ENCODE measurements at places on chromosomes 12 and 14.
A peak's percentile ranks its signal among the peaks of the same experiment; 100 is the strongest.

DNA sequence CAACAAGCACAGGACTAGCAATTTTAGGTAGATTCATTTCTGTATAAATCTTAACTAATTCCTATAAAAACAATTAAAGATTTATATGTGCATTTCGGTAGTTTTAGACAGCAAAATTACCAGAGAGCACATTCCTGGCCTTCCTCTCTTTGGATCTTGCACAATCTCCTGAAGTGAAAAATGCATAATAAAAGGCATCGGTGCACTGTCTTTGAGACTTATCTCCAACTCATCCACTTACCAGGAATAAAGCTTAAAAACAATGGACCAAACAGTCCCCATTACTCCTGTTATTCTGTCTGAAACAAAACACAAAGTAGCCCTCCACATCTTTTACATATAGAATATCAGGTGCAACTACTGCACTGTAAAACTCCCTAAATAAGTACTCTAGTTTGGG lies 69.3 kb downstream of the HECTD1 start:
- H3K36me3 ChIP-seq: no peaks in the 10 kb centered on the region
- no peak overlapping the region for H3K27ac ChIP-seq
- DNase-seq: no peak
- H3K4me1 ChIP-seq: no peaks in the 10 kb centered on the region

DNA sequence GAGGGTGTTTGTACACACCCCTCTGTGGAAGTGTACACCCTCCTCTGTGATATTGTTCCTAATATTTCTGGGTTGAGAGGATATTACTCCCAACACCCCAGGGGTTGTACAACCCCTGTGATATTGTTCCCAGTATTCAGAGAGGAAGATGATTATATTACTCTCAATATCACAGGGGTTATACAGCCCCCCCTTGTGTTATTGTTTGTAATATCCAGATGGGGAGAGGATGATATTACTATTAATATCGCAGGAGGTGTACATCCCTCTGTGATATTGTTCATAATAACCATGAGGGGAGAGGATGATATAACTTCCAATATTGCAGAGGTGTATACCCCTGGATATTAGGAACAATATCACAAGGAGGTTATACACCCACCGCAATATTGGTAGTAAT lies 566.1 kb upstream of the MIS18BP1 start:
- no peak overlapping the region for H3K27ac ChIP-seq
- no peak overlapping the region for H3K4me3 ChIP-seq
- no peak for DNase-seq
- H3K36me3 ChIP-seq: no peaks in the 10 kb centered on the region
- H3K27me3 ChIP-seq: no peaks in the 10 kb centered on the region

GRCh38 chr12:1357171-1357570 lies 237.2 kb downstream of the FBXL14 start:
- no peaks in the 10 kb centered on the region for H3K27me3 ChIP-seq
- peaks cover 11% of the 10 kb centered on the region for H3K4me1 ChIP-seq
- H3K4me3 ChIP-seq: no peak overlapping the region
- no peaks in the 10 kb centered on the region for H3K36me3 ChIP-seq
- H3K27ac ChIP-seq: no peak overlapping the region

DNA sequence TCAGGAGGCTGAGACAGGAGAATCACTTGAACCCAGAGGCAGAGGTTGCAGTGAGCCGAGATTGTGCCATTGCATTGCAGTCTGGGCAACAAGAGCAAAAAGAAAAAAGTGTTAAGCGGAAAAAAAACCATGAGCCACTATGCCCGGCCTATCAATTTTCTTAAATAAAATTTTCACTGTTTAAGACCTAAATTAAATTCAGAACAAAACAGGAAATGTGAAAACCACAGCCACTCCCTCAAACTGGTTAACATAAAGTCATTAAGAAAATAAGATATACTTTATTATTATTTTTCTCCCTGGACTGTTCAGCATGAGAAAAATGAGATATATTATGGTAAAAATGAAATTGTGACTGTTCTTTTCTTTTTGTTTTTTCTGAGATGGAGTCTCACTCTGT lies 44.6 kb upstream of the GCH1 start:
- H3K27me3 ChIP-seq: no peaks in the 10 kb centered on the region
- no peak for DNase-seq
- H3K4me3 ChIP-seq: no peak overlapping the region
- peaks cover 2% of the 10 kb centered on the region for H3K36me3 ChIP-seq
- H3K4me1 ChIP-seq: no peaks in the 10 kb centered on the region

DNA sequence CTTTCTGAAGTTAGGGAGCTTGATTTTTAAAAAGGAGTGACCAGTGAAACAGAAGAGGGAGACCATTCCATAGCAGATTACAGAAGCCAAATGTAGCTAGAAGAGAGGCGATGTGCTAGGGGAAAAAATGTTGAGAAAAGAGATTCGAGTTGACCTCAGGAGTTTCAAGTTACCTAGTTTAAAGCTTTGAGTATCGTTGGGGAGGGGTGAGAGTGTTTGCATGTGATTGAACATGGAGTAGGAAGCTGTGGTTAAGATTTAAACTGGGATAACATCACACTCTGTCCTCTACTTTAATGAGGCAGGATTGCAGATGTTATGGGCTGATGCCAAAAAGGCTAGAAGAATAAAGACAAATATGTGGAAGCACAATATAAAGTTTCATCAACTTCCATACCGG lies 3.7 kb downstream of the LETMD1 start:
- no peak overlapping the region for H3K27ac ChIP-seq
- no peak overlapping the region for H3K4me3 ChIP-seq
- no peaks in the 10 kb centered on the region for H3K27me3 ChIP-seq
- DNase-seq: no peak
- H3K4me1 ChIP-seq: no peaks in the 10 kb centered on the region

- H3K4me3 ChIP-seq: no peak overlapping the region
- no peaks in the 10 kb centered on the region for H3K36me3 ChIP-seq
- DNase-seq: no peak
- peak overlapping the region; percentile 1 for H3K27ac ChIP-seq
These were observed 144.2 kb downstream of the C12orf75 start for GRCh38 chr12:105474672-105475071.

- no peak for DNase-seq
- no peaks in the 10 kb centered on the region for H3K27me3 ChIP-seq
- no peak overlapping the region for H3K4me3 ChIP-seq
These were observed 129.7 kb upstream of the GRIP1 start for GRCh38 chr12:66808606-66809005.

All from Caco-2 (cell line).